ENCODE measurements at places on chromosomes 11 and 22.

GRCh38 chr22:37563153-37564081, 3.1 kb downstream of the CDC42EP1 start:
- DNase-seq = peak; percentile 75

DNA sequence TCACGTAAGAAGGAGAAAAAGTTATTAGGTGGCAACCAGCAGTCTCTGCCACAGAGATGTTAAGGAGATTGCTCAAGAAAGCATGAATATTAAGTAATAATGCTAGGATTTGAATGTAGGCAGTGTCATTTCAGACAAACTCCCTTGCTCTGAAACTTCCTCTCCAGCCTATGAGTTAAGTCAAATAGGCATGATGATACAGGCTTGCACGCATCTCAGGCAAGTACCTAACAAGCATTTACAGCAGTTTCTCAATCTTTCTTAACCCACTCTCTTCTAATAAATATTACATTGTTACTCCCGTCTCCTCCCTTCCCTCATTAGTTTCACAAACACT, 72.7 kb downstream of the RAB38 start:
- DNase-seq = no peak

DNA sequence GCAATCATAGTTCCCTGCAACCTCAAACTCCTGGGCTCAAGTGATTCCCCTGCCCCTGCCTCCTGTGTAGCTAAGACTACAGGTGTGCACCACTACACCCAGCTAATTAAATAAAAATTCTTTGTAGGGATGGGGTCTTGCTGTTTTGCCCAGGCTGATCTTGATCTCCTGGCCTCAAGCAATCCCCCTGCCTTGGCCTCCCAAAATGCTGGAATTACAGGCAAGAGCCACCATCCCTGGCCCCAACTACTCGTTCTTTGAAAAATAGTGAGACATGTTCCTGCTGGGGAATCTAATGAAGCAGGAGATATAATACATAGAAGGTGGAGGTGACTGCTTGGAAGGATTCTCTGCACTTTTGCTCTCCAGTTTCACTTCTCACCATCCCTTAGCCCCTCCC, 40.1 kb upstream of the RFPL3 start:
- no peak for DNase-seq

- peak; percentile 12 for DNase-seq
Observed at GRCh38 chr22:48753752-48754517, 1073.7 kb downstream of the BRD1 start.

DNA sequence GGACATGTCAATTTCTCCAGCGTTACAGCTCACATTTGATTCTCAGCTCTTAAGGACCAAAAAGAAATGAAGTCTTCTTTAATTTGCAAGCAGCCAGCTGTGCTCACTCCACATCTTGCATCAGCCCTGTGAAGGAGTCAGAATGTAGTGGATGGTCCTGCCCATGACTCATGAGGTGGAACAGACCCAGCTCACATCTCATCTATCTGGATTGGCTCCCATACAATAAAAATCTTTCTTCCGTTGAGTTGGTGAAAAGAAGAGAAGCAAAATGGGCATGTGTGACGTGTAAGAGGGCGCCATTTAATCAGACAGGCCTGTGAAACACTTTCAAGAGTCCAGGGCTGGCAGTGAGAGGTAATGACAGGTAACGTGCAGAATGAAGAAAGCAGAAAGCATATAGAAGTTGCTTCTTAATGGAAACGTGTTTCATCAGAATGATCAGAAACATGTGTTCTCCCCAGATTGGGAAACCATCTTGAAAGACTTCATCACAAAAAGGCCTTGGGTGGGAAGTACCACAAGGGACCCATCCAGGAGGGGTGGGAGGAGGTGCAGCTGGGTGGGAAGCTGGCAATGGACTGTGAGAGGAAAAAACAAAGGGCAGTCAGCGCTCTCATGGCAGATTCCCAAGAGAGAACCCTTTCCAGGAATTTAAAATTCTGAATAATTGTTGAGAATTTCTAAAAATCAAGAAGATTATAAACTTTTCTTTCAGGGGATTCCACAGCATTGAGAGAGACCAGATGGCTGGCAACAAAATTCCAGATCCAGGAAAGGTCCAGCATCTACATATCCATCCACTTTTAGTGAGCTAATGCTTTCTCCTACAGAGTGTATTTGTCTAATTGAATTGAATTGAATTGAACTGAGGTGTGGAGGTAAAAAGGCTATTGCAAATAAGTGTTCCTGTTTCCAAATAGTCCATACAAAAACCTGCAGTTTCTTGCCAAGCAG, 57.0 kb downstream of the ETS1 start:
- DNase-seq = no peak

DNA sequence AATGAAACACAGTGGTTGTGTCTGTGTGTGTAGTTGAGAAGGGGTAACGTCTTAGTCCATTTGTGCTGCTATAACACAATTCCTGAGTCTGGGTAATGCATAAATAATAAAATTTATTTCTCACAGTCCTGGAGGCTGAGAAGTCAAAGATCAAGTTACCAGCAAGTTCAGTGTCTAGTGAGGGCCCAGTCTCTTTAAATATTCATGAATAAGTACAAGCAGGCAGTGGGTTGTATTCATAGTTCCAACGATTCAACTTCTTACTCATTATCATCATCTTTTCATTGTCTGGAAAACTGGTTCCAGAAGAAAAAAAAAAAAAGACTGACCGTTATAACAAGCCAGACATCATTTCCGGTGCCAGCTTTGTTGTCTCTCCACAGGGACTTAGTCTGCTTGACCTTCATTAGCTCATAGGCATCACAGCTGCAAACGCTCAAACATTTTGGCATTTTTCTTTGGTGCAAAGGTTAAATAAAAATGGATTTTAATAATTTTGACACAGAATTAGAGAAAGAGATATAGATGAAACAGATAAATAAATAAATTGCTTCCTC, 1297.5 kb downstream of the LRRC4C start:
- no peak for DNase-seq

GRCh38 chr22:17827466-17827865, 53.2 kb upstream of the BID start:
- no peak for DNase-seq

DNA sequence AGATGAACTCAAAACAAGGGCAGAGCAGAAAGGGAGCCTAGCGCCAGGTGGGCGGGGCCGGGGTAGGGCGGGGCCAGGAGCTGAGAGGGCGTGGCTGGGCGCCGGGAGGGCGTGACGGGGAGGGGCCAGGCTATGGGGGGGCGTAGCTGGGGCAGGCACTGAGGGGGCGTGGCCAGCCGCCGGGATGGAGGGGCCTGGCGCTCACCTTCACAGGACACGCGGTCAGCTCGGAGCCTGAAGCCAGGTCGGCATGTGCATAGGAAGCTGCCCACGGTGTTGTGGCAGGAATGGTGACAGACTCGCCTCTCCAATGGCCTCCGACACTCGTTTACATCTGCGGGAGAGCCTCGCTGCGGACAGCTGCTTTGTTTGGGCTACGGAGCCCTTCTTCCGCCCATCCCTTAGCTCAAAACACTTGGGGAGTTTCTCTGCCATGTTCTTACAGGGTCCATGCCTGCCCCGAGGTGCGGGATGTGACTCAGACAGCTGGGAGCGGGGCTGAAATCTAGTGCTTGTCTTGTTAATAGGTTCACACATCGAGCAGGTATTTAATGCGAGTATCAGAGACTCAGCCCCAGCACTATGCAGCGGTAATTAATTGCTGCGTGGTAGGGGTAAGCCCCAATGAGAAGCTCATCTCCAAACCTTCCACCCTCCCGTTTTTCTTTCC, 13.4 kb downstream of the VWCE start:
- DNase-seq = peak; percentile 23

GRCh38 chr11:69079661-69080256, 31.0 kb downstream of the TPCN2 start:
- no peak for DNase-seq

- DNase-seq = no peak
Observed at GRCh38 chr22:36942556-36942955, 29.1 kb downstream of the CSF2RB start.

- peak; percentile 48 for DNase-seq
Observed at GRCh38 chr11:34266090-34266912, 91.5 kb downstream of the ABTB2 start.

- DNase-seq = no peak
Observed at GRCh38 chr11:100630898-100631297, 56.2 kb upstream of the ARHGAP42 start.

DNA sequence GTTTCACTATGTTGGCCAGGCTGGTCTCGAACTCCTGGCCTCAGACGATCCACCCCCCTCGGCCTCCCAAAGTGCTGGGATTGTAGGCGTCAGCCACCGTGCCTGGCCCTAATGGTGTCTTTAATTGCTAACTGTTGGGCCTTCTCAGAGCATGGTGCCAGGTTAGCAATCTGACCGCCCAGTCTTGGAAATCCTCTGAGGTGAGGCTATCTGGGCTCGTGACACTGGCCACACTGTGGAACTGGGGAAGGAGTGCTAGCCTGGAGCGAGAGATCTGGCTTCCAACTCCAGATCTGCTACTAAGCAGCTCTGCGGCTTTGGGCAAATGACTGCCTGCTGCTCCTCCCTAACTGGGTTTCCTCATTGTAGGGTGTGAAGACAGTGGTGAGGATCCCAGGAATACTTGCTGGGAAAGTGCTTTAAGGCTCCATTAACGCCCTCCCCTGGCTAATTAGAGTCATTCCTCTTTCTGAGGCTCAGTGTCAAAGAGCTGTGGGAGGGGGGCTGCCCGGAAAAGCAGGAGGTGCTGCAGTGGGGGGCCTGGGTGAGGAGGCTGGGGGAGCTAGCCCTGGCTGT, 35.4 kb downstream of the CHRDL2 start:
- no peak for DNase-seq

DNA sequence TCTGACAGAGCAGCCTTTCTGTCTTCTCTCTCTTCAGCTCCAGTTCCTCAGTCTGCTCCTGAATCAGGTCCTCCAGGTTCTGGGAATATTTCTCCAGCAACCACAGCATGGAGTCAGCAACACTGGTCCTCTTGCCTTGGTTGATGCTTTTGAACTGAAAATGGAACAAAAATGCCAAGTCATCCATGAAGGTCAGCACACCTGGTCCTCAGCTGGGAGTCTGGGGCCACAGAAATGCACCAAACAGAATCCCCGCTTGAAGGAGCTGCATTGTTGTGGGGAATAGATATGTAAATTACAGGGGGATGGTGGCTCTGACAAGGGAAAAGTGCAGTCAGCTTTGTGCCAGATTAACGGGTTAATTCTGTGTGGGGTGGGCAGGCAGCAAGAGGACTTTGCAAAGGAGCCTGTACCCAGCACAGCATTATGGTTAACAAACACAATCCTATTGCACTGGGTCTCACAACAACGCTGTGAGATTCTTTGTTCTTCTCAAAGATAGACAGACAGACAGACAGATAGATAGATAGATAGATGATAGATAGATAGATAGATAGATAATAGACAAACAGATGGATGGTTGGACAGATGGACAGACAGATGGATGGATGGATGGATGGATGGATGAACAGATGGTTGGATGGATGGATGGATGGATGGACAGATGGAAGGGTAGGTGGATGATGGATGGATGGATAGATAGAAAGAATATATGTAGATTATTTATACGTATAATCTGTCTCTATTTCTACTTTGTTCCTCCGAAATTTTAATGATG, 33.8 kb upstream of the LRRC32 start:
- no peak for DNase-seq

DNA sequence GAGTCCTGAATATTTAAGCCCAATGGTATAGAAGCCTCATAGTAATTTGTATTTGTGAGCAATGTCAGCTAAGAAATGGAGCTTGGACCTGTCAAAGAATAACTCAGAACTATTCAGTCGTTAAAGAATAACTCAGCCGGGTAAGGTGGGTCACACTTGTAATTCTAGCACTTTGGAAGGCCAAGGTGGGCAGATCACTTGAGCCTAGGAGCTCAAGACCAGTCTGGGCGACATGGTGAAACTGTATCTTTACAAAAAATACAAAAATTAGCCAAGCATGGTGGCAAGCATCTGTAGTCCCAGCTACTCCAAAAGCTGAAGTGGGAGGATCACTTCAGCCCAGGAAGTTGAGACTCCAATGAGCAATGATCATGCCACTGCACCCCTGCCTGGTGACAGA, 1526.5 kb downstream of the LRRC4C start:
- no peak for DNase-seq

GRCh38 chr11:118689503-118689851, 10.0 kb upstream of the TREH start:
- no peak for DNase-seq

DNA sequence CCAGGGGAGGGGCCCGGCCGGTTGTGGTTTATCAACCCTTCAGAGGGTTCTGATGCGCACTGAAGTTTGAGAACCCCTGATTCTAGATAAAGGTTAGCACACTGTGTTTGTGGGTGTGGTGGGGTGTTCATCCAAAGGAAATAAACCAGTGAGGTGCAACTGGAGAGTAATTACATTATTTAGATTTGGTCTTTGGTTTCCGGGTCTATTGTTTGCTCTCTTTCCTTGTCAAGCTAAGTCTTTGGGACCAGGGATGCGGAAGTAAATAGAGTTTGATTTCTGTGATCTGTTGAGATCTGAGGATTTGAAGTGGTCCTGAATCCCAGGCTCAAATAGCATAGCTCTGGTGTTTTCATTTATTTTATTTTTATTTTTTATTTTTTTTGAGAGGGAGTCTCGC, 50.5 kb upstream of the CLMP start:
- DNase-seq = no peak

GRCh38 chr11:10494636-10495463, 39.8 kb downstream of the AMPD3 start:
- DNase-seq = peak; percentile 37

DNA sequence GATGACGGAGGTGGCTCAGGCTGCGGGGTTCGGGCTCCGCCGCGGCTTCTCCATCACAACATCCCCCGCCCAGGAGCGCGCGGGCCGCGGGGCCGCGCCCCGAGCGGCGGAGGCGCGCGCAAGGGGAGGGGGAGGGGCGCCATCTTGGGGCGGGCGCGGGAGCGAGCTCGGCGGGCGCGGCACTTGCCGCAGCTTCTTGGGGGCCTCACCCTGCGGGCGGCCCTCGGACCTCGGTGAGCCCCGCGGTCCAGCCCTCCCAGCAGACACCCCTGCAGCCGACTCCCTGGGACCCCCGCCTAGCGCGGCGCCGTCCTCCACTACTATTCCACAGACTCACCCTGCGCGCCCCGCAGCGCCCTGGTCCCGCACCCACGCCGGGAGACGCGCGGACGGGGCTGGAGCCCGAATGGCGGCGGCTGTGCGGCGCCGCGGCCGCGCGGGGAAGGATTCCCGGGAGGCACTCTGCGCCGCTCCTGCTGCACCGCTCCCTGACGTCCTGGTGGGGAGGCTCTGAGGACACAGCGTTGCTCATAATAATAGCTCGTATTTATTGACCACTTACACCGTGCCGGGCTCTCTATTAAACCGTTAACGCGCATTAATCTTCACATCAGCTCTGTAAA, at the start of gene APBB1:
APBB1 (minus strand) TSS at position 86 of the 623 bp plus-strand sequence. CDS start 7,747 bp downstream, outside the sequence.
- DNase-seq = peak; percentile 83

DNA sequence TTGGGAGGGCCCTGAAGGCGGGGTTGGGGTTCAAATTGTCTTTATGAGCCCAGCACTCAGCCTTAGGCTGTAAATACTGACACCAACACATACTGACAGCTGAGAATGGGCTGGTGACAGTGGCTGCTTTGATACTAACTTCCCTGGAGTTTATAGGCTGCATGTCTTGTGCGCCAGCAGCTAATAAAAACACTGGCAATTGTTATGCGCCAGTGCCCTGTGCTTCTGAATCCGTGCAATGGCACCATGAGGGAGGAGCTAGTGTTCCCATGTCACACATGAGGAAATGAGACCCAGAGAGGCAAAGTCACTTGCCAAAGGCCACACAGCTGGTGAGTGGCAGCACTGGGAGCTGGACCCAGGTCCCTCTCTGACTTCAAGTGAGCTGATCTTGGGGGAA, 23.8 kb downstream of the SHISAL1 start:
- DNase-seq = no peak

All from head of caudate nucleus (tissue), 42 donors.